ENCODE measurements at places on chromosomes 2 and 18. TPM values are rescaled to one million over a fixed set of nuclear protein-coding genes. Genes with fewer than 3 reads are reported as not detected.
A peak's percentile ranks its signal among the peaks of the same experiment; 100 is the strongest.

DNA sequence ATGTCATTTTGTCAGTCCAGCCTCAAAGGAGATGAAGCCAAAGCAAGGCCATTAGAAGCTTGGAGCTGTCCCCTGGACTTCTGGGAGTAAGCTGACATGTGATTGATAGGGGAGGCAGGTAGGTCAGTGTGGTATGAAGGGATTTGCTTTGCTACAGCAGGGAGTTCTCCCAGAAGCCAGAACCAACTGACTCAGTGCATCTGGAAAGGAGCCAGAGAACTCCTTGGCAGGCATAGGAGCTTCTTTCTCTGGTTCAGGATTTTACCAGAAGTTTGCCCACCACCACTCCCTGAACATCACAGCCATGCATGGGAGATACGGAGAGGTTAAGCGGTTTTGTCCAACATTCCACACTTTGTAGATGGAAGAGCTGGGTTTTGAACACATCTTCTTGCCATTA is 24.5 kb upstream of the KCNE4 start:
- DNase-seq = peak; percentile 75

- DNase-seq = no peak
Measured at GRCh38 chr18:49172246-49172645, 221.5 kb upstream of the SMAD7 start.

DNA sequence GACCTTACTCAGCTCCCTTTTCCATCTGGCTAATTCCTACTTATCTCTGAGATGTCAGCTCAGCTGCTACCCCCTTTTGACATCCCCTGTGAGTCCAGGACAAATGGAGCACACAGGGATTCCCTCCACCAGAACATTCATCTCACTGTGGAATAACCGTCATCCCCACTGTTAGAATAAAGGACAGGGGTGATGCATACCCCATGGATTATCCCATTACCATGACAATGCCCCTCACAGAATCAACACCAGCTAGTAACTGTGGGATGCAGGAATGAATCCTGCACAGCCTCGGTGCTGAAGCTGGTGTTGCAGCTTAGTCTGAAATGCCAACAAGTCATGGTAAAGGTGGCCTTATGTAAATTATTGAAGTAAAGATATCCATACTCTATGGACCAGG is 624.8 kb upstream of the RAB6C start:
- DNase-seq = no peak

GRCh38 chr2:100119235-100119634 is 23.2 kb downstream of the AFF3 start:
- DNase-seq = no peak

GRCh38 chr2:202643012-202643858 is 8.5 kb downstream of the FAM117B start:
- no peak for DNase-seq

- DNase-seq = no peak
Measured at GRCh38 chr2:30305235-30305634, 73.9 kb downstream of the LBH start.

DNA sequence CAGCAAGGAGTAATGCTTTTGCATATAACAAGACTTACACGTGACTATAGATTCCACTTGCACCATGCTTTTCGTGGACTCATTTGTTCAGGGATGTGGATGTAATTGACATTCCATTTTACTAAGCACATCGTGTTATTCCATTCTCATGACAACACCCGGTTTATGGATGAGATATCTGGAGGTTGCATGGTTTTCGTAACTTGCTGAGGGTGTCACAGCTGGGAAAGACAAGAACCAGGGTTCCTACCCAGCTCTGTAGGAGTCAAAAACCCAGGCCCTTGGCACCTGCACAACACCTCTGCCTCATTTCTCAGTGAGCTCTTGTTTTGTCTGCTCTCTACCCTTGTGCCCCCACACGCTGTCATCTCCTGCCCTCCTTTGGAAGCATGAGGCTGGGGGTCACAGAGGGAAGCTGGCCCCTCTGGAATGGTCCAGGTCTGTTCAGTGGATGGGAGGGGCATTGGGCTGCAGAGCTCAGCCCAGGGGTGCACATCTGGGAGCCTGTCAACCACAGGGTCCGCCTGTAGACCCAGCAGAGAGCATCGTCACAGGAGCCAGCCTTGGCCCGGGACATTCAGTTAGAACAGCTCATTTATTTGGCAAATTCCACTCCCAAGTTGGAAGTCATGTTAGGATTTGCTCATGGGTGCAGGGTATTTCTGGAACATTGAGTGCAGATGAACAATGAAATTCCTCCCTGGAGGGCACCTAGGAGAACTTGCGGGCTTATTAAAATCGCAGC is 120.1 kb upstream of the TWIST2 start:
- DNase-seq = no peak

- DNase-seq = peak; percentile 53
Measured at GRCh38 chr2:196170606-196171247, 651 bp downstream of the STK17B start.

The CIB4 gene
- total RNA-seq = not detected

The CAPN14 gene
- total RNA-seq = 0.24 TPM

DNA sequence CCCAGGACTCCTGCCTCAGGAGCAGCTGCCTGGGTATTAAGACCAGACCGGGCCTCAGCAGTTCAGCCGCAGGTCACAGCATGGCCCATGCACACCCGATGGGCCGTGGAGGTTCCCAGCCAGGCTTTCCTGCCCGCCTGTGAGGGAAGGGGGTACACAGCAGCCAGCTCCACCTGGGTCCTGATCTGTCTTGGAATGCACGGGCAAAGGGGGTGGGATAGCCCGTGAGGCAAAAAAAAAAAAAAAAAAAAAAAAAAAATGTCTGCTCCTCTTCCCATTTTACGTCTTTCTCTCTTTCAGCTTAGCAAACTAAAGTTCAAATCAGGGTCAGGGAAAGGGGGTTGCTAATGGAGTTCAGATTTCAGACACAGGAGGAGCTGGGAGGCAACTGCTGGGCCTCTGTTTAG is 385.2 kb downstream of the TNS1 start:
- DNase-seq = no peak

DNA sequence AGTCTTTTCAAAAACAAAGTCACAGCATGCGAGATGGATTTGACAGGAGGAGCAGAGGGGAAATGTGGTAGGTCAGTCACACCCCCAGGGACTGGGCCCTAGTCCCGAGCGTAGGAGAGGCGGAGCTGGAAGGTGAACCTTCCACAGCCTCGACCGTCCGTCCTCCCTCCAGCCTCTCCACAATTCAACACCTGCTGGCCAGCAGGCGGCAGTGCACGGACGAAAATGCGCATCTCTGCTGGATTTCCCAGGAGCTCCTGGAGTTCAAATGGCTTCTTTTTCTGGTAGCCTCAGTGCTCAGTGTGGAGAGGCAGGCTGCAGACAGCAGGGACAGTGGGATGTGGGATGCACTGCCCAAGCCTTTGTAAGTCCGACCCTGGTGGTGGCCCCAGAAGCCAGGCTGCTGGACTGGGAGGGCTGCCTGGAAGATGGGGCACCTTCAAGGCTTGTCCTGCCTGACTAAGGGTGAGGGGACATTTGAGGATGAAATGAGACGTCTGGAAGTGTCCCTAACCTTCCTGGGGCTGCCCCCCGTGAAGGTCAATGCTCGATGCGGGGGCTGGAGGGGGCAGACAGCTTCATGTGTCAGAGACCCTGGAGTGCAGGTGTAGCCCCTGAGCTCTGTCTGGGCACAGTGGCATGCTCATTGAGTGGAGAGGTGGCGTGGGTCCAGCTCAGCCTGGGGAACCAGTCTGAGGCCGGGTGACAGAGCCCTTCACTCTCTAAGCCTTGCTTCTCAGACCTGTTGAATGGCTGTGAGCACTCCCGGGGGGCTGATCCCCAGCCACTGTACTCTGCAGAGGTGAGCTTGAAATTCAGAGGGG is 189.5 kb downstream of the TFCP2L1 start:
- DNase-seq = peak; percentile 54

- peak; percentile 74 for DNase-seq
Measured at GRCh38 chr2:176931588-176932563, 280.7 kb upstream of the HNRNPA3 start.

DNA sequence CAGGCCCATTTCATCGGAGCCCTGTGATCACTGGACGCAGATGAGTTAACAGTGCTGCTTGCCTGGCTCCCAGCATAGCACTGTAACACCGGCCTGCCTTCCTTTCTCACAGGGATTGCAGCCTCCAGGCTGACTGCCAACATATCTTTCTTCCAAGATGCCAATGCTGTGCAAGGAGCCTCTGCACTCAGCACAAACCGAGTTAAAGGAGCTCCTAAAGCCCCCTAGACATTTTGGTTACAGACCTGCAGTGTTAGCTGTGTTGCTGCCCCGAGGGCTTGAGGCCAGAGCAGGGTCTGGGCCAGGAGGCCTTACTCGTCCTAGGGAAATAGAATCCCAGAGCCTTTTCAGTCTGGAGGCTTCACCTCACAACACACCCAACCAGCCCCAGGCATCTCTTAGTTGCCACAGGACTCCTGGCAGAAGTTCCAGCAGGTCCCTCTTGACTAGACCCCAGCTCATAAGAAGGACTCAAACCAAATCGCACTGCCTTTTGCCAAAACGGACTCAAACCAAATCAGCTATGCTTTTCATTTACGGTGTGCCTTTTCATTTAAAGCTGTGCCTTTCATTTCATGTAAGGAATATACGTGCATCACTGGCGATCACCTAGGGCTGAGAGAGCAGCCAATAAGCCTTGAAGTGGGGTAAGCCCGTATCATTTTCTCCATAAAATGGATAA is 58.4 kb upstream of the EML4 start:
- no peak for DNase-seq

DNA sequence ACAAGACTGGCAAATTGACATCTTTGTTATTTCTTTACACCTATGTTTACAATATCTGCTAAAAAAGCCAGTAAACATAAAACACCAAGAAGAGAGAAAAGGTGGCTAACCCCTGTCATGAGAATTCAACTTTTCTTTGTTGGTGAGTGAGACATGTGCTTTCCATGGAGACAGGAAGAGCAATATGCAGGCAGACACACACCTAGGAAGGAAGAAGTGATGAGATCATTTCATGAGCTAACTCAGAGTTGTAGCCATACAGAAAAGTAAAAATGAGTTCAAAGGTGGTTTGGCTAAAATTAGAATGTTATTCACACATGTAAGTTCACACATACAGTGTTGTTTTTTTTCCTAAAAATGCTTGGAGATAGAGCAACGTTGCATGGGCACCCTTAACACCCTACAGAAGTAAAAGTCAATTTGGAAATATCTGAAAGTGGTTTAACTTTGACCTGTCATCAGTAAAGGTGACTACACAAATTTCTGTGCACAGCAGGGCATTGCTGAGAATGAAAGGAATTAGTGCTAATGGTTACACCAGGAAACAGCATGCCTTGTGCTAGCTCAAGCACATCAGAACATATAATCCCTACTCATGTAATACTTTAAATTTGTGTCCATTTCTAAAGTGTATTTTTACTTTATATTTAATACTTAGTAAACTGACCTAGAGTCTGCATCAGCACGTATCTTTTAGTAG is 557.6 kb downstream of the CBLN2 start:
- peak; percentile 23 for DNase-seq

- DNase-seq = no peak
Measured at GRCh38 chr2:231244382-231245248, 46.2 kb downstream of the ARMC9 start.

DNA sequence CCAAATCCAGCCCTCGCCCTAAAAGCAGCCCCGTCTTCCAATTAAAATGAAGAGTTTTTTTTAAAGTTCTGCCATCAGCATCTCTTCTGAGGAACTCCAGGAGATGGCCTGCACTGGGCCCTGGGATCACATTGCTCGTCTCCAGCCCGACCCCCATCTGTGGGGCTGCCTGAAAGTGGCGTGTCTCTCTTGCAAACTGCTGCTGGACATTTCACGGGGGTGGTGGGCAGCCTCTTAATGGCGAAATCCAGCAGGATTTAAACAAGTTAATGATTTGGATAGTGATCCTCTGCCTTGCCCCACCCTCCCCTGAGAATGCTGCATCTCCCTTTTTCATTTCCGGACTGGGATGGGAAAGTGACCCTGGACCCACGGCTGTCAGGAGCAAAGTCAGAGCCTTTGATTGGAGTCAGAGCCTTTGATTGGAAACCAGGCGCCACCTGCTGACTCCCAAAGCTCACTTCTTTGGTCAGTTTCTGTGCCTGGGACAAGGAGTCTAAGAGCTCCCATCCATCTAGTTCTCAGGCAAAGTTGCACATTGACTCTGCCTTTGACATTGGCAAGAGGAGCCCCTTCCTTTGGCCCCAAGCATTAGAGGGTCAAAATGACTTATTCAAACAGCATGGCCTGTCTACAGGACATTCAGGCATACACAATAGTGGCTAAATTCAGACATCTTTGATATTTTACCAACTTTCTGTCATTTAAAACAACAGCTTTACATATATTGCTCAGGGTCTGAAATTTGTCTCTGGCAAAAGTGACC is 155.2 kb downstream of the SH3BP4 start:
- peak; percentile 66 for DNase-seq

DNA sequence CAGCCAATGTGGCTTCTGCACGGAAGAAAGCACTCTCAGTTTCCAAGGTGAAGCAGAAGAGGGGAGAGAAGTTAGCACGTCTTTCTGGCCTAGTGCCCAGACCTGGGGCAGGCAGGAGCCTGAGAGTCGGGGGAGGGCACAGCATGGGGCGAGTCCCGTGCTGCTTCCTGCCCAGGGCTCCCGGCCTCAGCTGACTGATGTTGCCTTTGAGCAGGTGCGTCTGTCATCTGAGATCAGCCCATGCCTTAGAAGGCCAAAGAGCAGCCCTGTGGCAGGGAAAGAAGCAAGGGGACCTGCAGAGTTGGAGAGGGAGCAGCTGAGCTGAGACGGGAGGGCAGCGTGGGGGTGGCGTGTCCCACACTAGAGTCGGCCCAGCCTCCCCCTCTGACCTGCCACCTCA is 3.3 kb downstream of the KCNIP3 start:
- peak; percentile 27 for DNase-seq

DNA sequence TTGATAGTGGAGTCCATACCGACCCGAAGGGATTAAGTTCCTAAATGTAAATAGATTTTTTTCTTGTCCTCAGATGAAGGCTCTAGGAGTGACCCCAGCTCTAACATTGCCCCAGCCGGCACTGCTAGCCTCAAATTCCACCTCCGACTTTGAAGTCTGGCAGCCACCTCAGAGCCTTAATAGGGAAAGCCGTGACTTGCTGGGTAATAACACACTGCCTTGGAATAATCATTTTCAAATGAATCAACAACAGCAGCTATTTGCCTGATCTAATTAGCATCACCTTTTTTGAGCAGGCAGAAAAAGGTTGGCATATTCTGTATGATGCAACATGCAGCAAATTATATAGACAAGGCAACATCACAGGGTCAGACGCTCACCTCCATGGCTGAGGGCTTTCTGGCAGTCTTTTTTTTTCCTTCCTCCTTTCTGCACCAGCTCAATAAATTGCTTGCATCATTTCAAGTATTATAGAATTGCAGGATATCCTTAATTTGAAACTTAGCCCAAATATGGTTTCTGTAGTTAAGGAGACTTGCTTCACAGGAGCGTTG is 276.5 kb upstream of the ATP5MC3 start:
- no peak for DNase-seq

GRCh38 chr2:67997528-67997900 is 65.3 kb downstream of the C1D start:
- peak; percentile 97 for DNase-seq

Data from HT1080 (cell line).